ENCODE measurements at places on chromosomes 11 and 22. TPM values are rescaled to one million over a fixed set of nuclear protein-coding genes. Genes with fewer than 3 reads are reported as not detected.

RAB3IL1 gene
- 9.5 TPM for total RNA-seq

CASP4 gene
- total RNA-seq: 13.9 TPM

DNA sequence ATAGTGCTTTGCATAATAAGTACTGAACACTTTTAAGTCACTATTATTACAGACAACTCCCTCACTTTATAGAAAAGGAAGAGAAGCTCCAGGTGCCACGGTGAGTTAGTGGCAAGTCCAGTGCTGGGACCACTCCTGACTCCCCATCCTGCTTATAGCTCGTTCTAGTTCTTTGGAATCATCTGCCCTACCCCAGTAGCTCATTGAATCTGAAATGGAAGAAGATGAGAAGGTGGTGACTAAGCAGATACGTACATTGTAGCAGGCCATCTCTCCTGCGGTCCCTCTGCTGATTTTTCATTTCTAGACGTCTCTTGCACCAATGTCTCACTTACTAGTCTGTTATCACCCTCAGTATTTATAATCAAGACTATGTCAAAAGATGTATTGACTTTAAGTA, 21.6 kb downstream of the MMP20 start:
- no peaks in the 10 kb centered on the region for H3K36me3 ChIP-seq
- DNase-seq: no peak

GRCh38 chr11:57375490-57375889, 5.5 kb downstream of the PRG3 start:
- no peak for DNase-seq
- peaks cover 20% of the 10 kb centered on the region for H3K27me3 ChIP-seq
- no peaks in the 10 kb centered on the region for H3K36me3 ChIP-seq

- no peaks in the 10 kb centered on the region for H3K36me3 ChIP-seq
- H3K27me3 ChIP-seq: no peaks in the 10 kb centered on the region
- DNase-seq: no peak
- no peak overlapping the region for H3K4me3 ChIP-seq
- no peak overlapping the region for H3K27ac ChIP-seq
- no peaks in the 10 kb centered on the region for H3K4me1 ChIP-seq
Measured at GRCh38 chr11:122898799-122899198, 16.2 kb downstream of the JHY start.
